ENCODE measurements at places on chromosomes 4 and X.

DNA sequence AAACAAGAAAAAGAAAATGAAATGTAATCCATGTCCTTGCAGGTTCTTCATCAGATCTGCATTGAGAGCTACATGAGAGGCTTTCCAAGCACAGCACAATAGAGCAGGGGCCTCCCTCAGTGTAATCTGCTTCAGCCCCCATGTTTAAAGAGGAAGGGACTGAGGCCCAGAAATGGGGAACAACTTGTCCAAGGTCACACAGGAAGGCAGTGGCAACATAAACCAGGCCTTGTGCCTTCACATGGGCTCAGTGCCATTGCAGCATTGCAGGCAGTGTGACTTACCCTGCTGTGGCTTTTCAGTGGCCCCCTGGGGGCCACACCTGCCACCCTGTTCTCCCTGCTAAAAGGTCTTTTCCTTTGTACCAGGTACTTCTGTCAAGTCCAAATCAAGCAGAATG lies 20.9 kb upstream of the CD99L2 start:
- no peak for DNase-seq

DNA sequence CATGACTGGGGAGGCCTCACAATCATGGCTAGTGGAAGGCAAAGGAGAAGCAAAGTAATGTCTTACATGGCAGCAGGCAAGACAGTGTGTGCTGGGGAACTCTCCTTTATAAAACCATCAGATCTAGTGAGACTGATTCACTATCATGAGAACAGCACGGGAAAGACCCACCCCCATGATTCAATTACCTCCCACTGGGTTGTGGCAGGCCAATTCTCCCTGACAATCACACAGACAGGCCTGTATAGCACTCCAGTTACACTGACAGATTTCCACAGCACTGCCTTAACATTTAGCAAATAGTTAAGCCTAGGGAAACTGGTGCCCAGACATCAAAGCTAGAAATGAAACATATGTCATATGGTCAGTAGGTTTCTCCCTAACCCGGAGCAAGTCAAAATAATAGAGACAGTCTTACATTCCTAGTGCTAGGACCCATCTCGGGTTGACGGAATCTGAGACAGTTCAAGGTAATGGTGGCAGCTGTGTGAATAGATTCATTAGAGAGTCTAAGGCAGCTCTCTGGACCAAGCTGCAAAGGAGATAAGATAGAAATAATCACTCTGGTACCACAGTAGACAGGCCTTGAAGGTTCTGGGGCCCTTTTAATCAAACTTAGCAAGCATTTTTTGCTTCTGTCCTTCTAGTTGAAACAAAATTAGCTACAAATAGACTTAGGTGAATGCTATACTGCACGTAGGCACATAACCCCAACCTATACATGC lies 9.4 kb upstream of the HERC5 start:
- DNase-seq, result no peak

DNA sequence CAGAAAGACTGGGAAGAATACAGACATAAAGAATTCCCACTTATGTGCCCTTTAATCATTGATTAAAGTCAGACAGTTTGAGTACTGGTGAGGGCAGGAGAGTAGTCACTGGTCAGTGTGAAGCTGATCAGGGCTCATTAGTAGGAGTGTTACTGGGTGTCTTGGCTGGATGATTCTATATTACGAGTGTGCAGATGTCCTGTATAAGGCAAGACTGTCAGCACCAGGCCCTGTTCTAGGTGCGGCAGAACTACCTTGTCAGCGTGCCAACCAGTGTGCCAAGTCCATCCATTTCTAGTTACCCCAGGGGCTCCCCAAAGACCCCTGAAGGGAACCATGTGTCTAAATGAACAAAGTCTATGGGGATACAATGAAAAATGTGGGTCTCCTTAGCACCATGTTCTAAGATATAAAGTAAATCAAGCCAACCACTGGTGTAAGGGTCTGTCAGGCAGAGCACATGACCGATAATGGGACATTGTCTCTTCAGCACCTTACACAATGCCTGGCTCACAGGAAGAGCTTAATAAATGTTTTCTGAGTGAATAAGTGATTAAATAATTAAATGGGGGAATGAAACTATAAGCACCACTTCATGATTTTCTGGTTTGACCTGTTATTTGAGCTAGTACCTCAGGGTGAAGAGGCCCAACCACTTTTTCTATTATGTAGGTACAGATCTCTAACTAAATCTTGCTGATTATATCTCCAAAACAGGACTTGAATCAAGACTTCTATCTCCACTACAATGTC lies 205.0 kb downstream of the CAMK2D start:
- no peak for DNase-seq

DNA sequence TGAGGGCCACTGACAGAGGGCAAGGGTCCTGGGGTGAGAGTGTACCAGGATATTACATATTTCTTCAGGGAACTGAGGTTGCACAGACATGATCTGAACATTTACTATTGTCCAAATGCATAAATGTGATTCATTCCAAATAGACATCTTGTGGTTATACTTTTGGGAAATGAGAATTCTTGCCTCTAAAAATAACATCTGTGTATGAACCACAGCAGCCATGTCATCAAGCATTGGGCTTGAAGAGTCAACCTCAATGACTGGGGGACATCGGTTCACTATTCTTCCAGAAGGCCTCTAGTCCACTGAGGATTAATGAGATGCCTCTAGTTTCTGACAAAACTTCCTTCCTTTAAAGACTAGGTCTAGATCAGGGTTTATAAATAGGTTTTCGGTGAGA lies 193.1 kb upstream of the GPC4 start:
- no peak for DNase-seq

- DNase-seq, result no peak
Measured at GRCh38 chrX:23515028-23515427, 152.3 kb upstream of the PRDX4 start.

GRCh38 chr4:8157944-8158709 lies 486 bp downstream of the ABLIM2 start:
- DNase-seq, result no peak

GRCh38 chr4:109675181-109675580 lies 28.1 kb downstream of the CASP6 start:
- no peak for DNase-seq

DNA sequence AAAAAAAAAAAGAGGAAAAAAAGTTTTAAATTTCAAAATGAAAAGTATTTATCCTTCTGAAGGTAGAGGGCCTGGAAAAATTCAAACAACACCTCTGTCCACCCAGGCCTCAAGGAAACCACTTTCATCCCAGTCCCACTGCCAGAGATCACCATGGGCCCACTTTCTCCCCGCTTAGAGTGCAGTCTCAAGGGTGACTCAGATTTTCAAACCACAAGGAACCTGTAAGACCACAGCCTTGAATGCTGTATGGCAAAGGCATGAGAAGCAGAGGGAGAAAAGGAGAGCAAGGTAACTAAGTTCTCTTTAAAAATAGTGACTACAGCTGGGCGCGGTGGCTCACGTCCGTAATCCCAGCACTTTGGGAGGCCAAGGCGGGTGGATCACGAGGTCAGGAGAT lies 87.9 kb upstream of the PACRGL start:
- DNase-seq, result peak; percentile 40

GRCh38 chr4:15674926-15675325 lies 6.7 kb upstream of the FAM200B start:
- no peak for DNase-seq

- no peak for DNase-seq
Measured at GRCh38 chr4:45004847-45005565, 278.6 kb upstream of the GNPDA2 start.

- DNase-seq, result no peak
Measured at GRCh38 chr4:112927544-112927943, 121.9 kb upstream of the ANK2 start.

DNA sequence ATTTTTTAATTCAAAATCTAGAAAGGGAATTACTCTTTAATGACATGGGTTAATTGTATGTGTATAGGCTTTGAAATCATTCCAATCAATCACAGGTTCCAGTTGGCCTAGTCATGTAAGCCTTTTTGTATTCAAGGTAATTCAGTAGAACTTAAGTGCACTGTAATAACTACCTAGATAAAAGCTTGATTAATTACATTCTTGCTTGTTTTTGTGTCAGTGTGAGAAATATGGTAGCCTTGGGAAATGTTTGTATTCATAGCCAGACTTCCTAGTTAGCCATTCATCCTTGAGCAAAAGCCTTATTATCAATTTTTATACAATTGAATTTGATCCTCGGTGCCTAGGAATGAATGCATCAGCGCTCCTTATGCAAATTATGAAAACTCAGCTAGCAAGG lies 33.5 kb downstream of the TKTL2 start:
- no peak for DNase-seq

DNA sequence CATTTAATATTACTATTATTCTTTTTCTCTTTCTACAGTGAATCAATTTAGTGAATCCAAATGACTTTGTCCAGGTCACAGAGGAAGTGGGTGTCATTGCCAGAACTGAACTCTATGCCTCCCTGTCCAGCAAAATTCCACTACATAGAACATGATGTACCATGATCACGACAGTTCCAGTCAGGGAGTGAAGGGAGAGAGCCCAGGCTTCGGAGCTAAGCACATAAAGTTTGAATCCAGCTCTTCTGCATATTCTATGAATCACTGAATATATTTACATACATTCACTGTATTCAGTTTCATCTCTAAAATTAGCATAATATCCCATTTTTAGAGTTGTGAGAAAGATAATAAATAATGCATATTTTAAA lies 17.4 kb downstream of the ARHGEF38 start:
- no peak for DNase-seq

All from EL (cell line).